OCI-LY7 (cell line): ENCODE measurements at places on chromosomes 16 and 17.

DNA sequence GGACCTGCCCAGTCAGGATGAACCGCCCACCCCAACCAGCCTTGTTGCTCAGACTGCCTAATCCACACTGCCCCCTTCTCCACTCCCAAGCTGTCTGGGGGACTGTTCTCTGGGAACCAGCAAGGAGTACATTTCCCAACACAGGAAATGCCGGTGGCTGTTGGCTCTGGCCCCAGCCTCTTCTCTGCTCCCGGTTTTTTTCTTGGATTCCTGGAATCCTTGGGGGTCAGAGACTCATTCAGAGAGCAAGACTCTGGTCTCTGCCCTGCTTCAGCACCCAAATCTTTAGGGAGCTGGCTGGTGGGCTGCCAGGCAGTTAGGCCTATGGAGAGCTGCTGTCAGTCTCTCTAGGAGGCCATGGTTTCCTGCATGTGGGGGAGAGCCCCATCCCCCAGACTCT lies 10.8 kb upstream of the MTMR4 start:
- no peak for DNase-seq

DNA sequence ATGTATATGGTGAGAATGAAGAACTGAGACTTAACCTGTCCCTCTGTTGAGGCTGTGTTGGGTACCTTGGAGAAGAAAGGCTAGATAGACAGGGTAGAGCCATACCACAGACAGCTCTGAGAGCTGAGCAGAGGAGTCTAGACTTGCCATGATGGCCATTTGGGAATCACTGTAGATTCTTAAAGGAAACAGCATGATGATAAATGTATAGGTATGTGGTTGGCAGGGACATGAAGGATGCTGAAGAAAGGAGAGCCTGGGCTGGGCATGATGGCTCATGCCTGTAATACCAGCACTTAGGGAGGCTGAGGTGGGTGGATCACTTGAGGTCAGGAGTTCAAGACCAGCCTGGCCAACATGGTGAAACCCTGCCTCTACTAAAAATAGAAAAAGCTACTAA lies 114.4 kb upstream of the HAS3 start:
- no peak for DNase-seq

- DNase-seq, result no peak
Observed at GRCh38 chr17:32803544-32803943, 73.4 kb downstream of the MYO1D start.

DNA sequence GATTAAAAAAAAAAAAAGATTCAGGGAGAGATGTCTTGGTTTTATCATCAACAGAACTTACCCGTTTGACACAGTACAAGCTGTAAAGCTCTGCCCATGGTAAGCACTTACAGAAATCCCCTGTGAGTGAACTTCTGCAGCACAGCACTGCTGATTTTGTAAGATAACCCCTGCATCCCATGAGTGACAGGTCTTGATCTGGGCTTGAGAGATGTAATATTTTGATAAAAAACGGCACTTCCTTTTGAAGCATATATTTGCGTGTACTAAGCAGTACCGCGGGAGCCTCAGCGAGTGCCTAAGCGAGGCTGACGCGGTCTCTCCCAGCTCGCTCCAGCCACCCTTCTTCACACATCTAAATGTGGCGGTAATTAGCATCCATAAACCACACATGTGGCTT lies 50.5 kb downstream of the IKZF3 start:
- DNase-seq, result no peak

- DNase-seq, result no peak
Observed at GRCh38 chr16:81181013-81181720, 57.3 kb upstream of the BCO1 start.

DNA sequence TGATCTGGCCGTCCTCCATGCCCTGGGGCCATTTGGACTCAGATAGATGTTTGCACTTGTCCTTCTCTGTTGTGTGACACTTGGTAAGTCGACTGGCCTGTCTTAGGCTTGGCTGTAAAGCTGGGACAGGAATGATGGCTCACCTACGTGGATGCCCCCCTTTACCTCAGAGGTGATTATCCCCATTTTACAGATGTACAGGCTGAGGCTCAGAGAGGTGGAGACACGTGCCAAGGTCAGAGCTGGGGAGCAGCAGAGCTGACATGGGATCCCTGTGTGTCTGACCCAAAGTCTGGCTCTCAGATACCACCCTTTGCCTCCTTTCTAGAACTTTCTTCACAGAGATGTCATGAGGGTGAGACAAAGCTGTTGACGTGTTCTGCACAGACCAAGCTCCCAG lies 71.3 kb upstream of the CIBAR2 start:
- no peak for DNase-seq

DNA sequence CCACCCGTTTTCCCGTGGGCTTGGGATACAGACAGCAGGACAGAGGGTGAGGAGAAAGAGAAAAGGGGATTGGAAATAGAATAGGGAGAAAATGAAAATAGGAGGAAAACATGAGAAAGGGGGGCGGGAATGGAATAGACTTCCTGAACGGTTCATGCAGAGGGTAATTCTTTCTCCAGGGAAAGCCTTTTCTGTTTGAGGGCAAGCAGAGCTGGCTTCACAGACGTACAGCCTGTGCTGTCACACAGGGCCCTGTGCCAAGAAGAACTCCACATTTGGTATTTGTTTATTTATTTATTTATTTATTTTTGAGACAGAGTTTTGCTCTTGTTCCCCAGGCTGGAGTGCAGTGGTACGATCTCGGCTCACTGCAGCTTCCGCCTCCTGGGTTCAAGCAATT lies 12.0 kb downstream of the MILR1 start:
- no peak for DNase-seq

GRCh38 chr16:8867216-8867931 lies 1.4 kb downstream of the CARHSP1 start:
- DNase-seq, result peak; percentile 57

DNA sequence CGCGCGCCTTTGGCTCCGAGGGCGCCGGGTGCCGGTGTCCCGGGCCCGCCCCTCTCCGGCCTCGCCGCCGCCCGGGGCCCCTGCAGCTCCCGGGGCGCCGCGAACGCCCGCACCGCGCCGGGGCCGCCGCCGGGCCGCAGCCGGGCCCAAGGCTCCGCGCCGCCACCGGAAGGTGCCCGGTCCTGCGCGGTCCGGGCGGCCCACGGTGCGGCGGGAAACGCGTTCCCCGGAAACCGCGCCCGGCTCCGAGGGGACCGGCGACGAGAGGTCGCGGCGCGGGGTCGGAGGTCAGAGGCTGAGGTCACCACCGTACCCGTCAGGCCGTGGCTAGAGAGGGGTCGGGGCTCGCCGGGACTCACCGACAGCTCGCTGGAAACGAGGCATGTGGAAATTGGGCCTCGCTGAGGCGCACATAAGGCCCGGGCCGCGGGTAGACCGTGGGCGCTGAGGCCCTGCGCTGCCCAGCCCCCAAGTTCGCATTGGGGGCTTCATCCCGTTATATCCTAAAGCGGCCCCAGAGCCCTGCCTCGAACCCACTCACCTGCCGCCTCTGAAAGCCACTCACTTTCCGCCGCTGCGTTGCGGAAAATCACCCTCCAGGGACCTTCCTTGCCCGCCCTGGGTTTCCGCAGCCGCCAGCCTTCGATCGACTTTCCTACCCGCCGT lies at the start of gene DUS1L:
TSS of gene DUS1L (minus strand) at position 167 of the 666 bp plus-strand sequence. CDS start 745 bp downstream, outside the sequence.
- peak; percentile 84 for DNase-seq

DNA sequence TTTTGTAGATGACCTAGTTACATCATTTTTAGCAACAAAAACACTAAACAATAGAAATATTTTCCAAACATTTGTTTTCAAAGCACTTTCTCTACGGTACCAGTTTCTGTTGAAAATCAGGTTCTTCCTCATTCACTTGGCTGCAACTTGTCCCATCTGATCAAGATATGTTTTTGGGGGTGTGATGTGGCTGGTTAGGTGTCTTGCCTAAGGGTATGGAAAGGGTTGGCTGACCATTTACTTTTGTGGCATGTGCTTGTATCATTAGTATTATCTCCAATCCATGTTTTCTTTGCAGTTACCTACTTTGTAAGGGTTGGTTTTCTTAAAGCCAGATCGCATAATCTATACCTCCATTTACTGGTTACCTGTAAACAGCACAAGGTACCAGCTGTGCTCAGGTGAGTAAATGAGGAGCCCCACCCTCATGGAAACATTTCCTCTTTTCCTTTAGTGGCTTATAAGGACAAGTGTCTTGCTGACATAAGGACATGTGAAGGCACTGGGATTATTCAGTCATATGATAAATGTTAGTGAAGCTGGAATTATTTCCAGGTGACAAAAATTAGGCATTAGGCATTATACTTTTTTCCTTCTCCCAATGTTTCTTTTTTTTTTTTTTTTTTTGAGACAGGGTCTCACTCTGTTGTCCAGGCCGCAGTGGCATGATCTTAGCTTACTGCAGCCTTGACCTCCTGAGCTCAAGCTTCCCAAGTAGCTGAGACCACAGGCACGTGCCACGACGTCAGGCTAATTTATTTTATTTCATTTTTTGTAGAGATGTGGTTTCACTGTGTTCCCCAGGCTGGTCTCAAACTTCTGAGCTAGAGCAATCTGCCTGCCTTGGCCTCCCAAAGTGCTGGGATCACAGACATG lies 162.0 kb downstream of the CCDC182 start:
- DNase-seq, result no peak

DNA sequence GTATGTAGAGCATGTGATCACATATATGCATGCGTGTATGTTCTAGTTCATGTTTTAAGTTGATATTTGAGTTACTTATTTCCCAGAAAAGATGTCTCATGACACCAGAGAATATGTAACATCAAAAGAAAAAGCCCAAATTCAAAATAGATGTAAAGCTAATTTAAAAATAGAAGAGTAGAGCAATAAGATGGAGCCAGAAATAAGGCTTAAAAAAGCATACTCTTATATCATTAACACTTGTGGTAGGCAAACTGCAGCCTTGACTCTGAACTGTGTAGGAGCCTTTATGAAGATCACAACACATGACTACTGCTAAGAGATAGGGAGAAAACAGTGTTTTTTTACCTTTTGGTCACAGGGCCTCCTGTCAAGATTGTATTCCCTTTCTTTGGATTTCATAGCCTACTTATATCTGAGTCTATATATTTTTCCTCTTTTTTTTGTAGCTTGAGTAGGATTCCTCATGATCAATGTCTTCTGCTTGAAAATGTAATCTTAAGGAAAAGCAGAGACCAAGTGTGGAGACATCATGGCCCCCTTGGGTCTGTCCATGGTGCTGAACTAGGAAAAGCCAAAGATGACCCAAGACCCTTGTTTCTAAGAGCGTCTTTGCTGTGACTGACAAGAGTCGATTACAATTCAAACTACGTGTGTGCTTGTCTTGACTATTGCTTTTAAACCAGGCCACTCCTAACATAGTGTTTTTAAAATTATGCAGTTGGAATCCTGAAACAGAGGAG lies 390.4 kb downstream of the SHISA9 start:
- DNase-seq, result peak; percentile 14

DNA sequence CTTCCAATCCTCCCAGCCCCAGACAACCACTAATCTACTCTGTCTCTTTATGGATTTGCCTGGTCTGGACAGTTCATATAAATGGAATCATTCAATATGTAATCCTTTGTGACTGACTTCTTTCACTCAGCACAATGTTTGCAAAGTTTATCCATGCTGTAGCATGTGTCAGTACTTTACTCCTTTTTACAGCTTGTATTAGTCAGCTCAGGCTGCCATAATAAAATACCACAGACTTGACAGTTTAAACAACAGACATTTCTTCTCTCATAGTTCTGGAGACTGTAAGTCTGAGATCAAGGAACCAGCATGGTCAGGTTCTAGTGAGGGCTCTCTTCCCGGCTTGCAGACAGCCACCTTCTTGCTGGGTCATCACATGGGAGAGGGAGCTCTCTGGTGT lies 41.3 kb downstream of the GPRC5B start:
- DNase-seq, result no peak

GRCh38 chr17:3732210-3732621 lies 8.5 kb downstream of the HASPIN start:
- DNase-seq, result peak; percentile 68

- no peak for DNase-seq
Observed at GRCh38 chr17:8441690-8442089, 6.0 kb downstream of the NDEL1 start.

GRCh38 chr17:39339272-39339671 lies 62.2 kb downstream of the FBXL20 start:
- DNase-seq, result no peak

DNA sequence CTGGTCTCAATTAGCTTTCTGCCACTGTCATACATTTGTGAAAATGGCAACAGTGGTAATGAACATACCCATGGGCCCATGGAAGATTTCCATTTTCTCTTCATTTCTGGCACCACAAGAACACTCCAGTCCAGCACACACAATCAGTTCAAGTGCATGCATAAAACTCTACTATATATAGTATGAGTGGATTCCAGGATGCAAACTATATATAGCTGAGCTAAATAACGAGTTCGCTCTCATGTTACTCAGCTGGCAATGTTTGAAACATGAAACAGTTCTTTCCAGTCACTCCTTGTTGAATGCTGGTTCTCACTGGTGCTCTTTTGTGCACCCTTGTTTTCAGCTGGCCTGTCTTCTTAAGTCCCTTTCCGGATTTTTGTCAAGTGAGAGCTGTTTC lies 75.2 kb upstream of the DHX40 start:
- no peak for DNase-seq

GRCh38 chr17:72518159-72518732 lies 397.4 kb downstream of the SOX9 start:
- no peak for DNase-seq

- no peak for DNase-seq
Observed at GRCh38 chr17:52604105-52604504, 445.6 kb upstream of the CA10 start.

DNA sequence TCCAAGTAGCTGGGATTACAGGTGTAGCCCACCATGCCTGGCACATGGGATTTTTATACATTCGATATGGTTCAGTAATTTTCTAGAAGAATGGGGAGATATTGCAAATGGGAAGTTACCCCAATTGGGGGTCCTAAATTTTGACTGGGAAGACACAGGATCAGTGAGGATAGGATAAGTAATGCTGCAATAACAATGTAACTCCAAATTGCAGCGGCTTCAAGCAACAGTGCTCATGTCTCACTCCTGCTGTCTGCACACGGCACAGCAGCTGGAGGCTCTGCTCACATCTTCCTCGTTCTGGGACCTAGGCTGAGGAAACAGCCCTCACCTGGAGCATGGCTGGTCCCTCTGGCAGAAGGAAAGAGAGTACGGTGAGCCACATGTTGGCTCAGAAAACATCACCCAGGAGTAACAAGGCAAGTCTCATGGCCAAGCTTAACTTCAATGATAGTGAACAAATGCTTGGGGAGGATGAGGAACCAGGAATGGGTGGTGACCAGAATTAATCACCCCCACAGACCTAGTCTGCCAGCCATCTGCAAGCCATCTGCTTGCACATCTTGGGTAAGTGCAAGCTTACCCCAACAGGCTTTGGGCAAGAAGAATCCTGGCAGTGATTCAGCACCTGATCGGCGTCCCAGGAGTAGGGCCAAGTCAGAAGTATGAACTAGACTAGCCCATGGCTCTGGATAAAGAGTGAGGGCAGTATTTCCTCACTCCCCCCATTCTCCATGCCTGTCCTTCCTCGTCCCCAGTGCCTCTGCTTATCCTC lies 229.2 kb downstream of the COPRS start:
- no peak for DNase-seq

GRCh38 chr16:49338611-49339265 lies 34.9 kb upstream of the C16orf78 start:
- peak; percentile 73 for DNase-seq

- DNase-seq, result peak; percentile 86
Observed at GRCh38 chr16:81715358-81716196, 63.5 kb upstream of the PLCG2 start.

GRCh38 chr17:80992948-80993624 lies 1.4 kb downstream of the CHMP6 start:
- no peak for DNase-seq

GRCh38 chr17:20121359-20122253 lies 112.4 kb downstream of the SPECC1 start:
- peak; percentile 60 for DNase-seq
